Smooth muscle cell of trachea (primary cell): ENCODE measurements at places on chromosomes 6 and 20. TPM values are rescaled to one million over a fixed set of nuclear protein-coding genes. Genes with fewer than 3 reads are reported as not detected.

The TUBB2B gene
- 4.0 and 4.1 TPM in 2 replicates for total RNA-seq

The MRAP2 gene
- 0.50 and 1.7 TPM in 2 replicates for total RNA-seq

The LY6G6F gene
- not detected in 2 replicates for total RNA-seq

The OLIG3 gene
- total RNA-seq, result 0.17 TPM in 1 of 2 replicates, not detected in the other

The CLDN20 gene
- not detected in 2 replicates for total RNA-seq

The CHRNA4 gene
- total RNA-seq, result not detected in 2 replicates

The RREB1 gene
- total RNA-seq, result 18.0 and 19.0 TPM in 2 replicates

The SLX4IP gene
- total RNA-seq, result 4.5 and 6.5 TPM in 2 replicates

The SNAP25 gene
- 9.6 and 19.5 TPM in 2 replicates for total RNA-seq

The LHFPL5 gene
- not detected in 2 replicates for total RNA-seq

The CST2 gene
- not detected in 2 replicates for total RNA-seq

The SPATS1 gene
- total RNA-seq, result not detected in 2 replicates

The STMN3 gene
- 27.2 and 36.7 TPM in 2 replicates for total RNA-seq
